Fibroblast of skin of back (primary cell): ENCODE measurements at places on chromosomes 1 and 21.

DNA sequence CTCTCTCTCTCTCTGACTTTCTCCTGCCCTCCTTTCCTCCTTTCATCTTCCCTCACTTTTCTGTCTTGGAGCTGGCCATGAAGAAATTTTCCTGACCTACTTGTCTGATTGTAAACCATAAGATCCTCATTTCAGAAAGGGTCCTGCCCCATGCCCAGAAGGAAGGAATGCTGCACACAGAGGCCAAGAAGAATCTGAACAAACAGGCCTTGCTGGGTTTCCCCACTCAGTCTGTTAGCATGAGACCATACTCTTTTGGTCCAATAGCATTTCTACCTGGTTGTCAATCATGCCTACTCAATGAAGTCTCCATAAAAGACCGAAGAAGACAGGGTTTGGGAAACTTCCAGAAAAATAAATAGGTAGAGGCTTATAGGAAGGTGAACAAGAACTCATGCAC, 128.7 kb downstream of the MAB21L3 start:
- no peak for DNase-seq

DNA sequence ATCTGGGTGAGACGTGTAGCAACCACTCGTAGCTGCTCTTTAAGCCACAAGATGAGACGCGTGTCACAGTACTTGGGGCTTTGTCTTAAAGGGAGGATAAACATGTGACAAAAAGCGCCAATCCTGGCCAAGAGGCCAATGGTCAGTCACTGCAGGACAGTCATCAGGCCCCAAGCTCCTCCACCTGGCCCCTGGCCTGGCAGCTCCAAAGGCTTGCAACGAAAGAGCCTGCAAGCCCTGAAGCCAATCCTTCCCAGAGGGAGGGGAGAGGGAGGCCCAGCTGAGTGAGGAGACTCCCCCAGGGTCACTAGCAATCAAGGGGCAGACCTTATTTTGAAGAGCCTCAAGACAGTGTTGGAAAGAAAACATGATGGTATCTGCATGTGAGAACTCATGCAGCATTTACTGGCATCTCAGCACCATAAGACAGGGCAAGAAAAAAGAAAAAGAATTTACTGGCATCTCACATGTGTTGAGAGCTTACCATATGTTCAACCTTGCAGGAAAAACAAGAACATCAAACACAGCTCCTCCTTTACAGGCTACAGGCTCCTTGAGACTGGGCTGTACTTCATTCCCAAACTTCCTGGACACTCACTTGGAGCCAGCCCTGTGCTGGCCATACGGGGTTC, 11.4 kb downstream of the GLIS1 start:
- DNase-seq = no peak

- no peak for DNase-seq
Observed at GRCh38 chr1:224751624-224752311, 135.7 kb downstream of the CNIH3 start.

DNA sequence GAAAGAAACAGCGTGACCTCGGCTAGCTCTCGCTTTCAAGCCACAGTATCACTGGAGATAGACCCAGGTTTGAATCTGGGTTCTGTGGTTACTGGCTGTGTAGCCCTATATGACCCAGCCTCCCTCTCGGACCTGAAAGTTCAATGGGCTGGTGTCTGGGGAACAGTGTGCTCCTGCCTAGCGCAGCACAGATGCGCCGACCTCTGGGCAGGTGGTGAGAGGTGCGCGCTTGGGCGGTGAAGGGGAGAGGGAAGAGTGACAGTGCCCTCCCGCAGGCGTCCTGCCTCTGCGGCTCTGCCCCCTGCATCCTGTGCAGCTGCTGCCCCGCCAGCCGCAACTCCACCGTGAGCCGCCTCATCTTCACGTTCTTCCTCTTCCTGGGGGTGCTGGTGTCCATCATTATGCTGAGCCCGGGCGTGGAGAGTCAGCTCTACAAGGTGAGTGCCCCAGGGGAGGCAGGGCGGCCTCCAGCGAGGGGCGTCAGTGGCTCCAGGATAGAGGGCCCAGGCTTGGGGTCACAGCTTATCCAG, 10.5 kb downstream of the SERINC2 start:
- no peak for DNase-seq

DNA sequence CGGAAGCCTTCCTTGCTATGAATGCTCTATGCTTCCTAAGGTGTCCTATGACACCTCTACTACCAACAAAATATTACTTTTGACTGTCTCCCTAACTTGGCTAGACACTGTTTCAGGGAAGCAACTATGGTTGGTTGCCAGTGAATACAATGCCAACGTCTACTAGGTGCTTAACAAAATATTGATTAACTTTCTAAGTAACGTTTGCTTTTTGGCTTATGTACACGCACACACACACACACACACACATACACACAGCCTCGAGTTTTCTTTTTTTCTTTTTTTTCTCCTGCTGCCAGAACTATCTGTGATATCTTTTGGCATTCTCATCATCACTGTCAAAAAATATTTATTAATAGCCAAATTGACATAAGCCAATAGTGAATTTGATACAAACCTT, 864.0 kb downstream of the PLA2G4A start:
- DNase-seq = no peak

- DNase-seq = no peak
Observed at GRCh38 chr1:164516591-164516990, 42.4 kb upstream of the PBX1 start.

DNA sequence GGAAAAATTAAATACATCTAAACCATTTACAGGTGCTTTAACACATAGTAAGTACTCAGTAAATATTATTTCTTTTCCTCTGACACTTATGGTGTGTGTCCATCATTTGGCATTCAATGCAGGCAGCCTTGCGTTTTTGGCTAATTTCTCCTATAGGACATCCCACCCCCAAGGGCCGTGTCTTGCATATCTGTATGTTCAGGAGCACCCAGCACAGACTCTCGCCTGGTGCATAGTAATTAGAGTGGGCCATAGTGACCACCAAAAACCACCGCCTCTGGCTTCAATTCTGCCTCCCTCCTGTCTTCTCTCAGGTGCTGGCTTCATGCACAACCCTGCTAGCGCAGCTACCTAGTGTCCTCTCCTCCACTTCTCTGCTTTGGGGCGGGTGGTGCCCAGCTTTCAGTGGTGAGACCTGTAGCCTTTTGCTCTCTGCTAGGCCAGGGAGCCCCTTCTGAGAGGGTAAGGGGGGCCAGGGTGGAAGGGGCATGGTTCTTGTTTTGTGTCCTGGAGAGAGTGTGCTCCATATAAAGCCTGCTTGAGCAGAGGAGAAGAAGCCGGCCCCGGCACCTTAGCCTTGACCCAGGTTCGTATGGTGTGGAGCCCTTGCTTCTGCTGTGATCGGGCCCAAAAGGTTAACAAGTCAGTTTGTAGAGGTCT, 33.4 kb downstream of the BATF3 start:
- DNase-seq = no peak

GRCh38 chr1:101293461-101294051, 56.7 kb downstream of the S1PR1 start:
- no peak for DNase-seq

- no peak for DNase-seq
Observed at GRCh38 chr21:34567604-34568155, 47.2 kb downstream of the RCAN1 start.

DNA sequence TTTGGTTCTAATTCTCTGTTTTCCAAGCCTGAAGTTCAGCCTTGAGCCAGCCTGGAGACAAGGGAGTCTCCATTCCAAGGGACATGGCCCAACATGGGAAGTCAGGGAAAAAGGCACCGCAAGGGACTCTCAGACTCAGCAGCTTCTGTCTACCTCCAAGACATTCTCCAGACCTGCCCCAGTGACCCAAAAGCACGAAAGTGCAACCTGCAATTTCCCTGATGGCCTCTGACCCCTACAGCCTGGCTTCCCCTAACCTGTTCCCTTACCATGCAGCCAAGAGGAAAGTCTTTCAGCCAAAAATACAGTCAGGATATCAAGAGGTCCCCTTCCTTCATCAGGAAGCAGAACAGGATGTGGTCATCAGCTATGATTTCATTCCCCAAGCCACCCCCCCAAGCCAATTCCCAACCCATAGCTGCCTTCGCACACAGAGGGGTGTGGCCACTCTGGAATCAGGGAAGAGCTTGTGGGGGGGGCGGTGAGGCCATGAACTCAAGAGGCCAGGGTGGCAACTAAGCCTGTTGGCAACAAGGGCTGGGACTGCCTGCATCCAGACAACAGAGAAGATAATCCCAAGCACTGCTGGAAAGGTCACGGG, 59.2 kb downstream of the TIAM1 start:
- DNase-seq = peak; percentile 76

- no peak for DNase-seq
Observed at GRCh38 chr1:162281426-162281825, 95.2 kb downstream of the SPATA46 start.

DNA sequence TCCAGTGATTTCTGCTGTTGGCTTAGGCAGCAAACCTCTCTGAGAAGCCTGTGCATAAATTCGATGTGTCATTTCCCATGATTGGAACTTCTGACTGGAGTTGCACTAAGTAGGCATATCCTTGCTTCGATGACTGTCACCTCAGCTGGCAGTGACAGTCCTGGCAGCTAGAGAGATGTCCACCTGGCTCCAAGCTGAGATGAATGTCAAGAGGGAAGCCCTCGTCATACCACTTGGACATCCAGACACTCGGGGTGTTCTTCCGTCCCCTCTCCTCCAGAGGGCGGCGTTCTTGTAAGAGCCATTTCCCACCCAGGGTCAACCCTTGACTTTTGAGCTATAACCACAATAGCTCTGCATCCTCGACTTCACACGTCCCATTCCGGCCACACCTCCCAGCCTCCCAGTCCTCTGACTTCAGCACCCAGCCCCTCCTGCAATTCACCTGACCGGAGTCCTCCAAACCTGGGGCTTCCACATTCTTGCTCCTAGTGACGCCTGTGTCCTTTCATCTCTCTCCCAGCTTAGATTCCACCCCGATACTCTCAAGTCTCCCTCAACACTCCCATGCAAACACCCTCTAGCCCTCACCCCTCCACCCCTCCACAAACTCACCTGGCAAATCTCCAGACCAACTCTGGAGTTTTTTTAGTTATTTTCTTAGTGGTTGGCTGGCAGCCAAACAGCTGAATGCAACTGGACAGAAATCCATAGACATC, 17.3 kb downstream of the CA6 start:
- peak; percentile 28 for DNase-seq

GRCh38 chr1:234843946-234844345, 234.0 kb upstream of the IRF2BP2 start:
- DNase-seq = peak; percentile 74

- DNase-seq = no peak
Observed at GRCh38 chr1:200238311-200238710, 171.5 kb downstream of the ZNF281 start.

DNA sequence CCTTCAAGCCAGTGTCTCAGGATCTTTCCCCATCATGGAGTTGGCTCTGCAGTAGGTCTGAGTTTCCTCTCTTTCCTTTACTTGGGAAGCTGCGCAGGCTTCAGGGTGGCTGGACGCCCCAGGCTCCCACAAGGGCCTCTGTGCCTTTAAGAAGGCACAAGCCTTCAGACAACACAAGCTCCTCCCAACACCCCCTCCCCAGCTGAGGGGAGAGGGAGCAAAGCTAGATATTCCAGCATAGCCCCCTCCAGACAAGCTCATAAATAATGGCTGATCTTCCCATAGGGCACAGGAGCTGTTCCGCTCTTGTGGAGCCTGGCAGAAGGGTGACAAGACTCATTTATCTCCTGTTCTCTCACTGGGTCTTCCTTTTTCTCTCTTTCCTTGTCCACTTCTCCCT, 27.9 kb upstream of the ATP2B4 start:
- no peak for DNase-seq

DNA sequence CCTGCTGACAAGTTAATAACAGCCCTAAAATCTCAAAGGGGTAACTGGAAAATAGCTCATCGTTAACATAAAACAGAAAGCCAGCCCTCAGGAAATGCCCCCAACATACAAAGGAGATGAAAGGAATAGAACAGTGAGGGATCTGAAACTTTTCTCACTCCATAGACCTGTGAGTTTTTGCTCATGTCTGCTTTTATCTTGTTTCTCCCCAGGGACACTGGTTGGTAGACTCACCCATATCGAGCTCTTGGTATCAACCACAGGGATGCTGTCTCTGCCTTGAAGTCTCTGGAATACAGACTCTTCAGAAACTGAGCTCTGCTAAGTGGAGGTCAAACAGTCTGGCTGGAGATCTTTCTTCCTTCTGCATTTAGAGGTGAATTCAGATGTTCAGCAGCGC, 77.4 kb upstream of the CAMK1G start:
- no peak for DNase-seq

GRCh38 chr1:55965981-55966461, 613.3 kb downstream of the PLPP3 start:
- peak; percentile 54 for DNase-seq

- no peak for DNase-seq
Observed at GRCh38 chr21:18467715-18468114, 64.1 kb upstream of the TMPRSS15 start.

DNA sequence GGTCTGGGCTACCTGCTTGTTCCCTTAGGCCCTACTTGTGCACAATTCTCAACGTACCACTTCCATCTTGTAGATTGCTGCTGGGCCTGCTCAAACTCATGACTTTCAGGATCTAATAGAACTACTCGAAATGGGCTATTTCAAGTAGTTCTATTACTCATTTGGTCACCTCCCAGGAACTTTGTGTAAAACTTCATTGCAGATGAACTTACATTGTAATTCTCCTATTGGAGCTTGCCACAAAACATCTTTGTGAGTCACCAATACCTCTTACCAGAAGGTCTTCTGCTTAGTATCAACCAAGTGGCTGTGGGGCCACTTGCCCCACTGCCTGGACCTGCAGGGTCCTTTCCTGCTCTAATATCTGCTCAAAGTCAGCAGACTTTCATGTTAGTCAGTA, 10.7 kb upstream of the MYOCOS start:
- DNase-seq = no peak

DNA sequence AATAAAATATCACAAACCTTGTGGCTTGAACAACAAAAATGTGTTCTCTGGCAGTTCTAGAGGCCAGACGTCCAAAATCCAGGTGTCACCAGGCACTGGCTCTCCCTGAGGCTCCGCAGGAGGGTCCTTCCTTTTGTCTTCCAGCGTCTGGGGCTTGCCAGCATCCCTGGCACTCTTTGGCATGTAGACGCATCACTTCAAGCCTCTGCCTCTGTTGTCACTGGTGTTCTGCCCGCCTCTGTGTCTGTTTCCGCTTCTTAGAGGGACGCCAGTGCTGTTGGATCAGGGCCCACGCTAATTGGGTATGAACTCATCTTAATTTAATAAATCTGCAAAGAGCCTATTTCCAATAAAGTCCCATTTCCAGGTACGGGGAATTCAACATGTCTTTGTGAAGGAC, 273.7 kb upstream of the C1orf174 start:
- DNase-seq = no peak
